SK-N-SH treated with all-trans-retinoic acid at 6 μM for 48 hours (cell line): ENCODE measurements at places on chromosomes 16 and 17.

GRCh38 chr17:45336390-45337182 lies 19.8 kb upstream of the MAP3K14 start:
- ATAC-seq: no peak

- ATAC-seq: no peak
These were observed 276.0 kb downstream of the MAP2K6 start for GRCh38 chr17:69690531-69690930.

DNA sequence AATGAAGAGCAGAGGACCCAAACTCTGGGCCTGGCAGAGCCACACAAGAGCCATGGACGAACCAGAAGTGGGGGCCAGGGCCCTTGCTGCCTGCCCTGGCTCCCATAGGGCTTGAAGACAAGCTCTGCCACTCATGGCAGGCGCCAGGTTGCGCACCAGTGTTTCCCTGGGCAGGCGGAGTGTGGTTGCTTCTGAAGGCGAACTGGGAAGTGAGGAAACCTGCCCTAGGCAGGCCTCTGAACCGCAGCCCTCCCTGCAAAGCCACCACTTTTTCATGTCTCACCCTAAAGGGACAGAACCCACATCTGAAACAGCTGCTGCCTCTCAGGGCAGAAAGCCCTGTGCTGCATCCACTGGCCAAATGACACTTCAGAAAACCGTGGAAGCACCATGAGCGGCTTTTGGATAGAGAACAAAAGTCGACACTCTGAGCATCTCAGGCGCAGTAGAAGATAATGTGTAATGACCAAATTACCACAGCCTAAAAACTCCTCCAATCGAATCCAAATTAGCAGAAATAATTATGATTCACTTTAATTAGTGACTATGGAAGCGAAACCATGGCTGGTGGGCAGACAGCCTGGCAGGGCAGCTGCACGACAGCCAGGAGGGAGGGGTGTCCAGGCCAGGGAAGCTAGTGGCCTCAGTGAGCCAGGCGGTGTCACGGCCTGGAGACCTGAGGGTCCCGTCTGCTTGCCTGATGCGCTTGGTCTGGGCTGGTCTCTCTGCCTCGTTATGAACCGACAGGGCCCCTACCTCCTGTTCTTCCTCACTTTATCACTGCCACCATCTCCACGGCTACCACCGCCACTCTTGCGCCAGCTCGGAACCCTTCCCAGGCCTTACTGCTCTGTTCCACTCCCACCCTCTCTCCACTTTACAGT lies 59.1 kb downstream of the PRMT7 start:
- no peak for ATAC-seq

DNA sequence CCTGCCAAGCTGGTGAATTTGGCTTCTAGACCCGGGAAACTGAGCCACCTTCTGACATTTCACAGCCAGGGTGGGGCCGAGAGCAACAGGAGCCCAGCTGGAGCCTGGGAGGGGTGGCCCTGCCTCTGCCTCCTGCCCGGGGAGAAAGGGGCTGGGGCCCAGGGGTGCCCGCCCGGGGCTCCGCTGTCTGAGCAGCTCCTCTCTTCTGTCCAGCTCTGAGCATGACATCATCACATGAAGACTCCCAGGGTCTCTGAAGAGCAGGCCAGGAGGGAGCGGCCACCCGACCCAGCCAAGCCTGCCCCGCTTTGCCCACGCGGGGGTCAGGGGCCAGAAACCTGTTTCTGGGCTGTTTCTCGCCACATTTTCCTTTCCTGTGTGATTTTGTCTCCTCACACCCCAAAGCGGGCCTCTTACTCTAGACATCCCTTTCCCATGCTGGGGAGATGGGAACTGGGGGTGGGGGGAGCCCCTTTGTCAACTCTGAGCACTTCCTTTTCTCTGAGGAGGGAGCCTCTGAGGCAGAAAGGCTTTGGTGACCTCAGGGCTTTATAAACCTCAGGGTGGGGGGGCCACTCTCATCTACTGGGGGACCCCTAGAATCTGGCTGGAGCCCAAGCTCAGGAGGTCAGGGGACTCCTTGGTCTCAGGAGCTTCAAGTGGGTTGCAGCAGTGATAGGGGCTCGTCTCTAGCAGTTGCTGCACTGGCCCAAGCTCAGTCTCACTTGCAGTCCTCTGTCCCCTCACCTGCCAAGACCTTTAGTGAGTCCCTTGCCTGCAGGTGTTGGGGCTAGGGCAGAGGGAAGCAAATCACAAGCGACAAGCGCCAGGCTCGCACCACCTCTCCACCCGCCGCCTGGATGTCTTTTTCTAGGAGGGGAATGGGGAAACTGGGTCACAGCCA lies 7.6 kb downstream of the UBALD2 start:
- no peak; the same call in 2 of the 3 replicates for ATAC-seq

DNA sequence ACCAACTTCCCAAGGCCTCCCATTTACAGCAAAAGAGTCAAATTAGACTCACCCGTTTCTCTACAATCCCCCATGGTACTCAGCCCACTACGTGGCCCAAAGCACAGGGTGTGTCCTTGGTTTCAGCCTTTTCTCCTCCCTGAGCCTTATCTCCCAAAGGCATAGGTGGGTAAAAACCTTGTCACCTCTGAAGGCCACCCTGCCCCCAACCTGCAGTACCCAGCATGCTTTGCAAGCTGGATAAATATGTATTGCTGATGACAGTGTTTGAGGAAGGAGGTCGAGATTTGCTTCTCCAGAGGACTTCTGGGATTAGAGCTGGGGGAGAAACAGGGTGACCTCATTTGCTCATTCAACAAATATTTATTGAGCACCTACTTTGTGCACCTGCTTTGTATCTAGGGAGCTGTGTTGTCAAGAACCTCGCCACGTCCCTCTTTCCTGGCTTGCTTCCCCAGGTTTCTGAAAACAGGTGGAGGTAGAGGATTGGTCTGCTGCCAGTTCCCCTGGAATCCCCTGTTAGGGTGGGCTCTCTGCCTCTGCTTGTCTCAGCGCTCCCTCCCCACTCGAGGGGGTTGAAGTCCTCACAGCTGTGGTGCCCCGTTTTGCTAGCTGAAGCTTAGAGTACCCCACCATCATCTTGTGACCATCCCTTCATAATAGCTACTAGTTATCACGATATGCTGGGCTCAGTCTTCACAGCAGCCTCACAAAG lies 3.0 kb downstream of the LASP1 start:
- ATAC-seq: no peak
